Activated T-helper 1 cell treated with Interleukin-2 at 50 U/mL for 16 hours (primary cell): ENCODE measurements at places on chromosomes 4 and X.

DNA sequence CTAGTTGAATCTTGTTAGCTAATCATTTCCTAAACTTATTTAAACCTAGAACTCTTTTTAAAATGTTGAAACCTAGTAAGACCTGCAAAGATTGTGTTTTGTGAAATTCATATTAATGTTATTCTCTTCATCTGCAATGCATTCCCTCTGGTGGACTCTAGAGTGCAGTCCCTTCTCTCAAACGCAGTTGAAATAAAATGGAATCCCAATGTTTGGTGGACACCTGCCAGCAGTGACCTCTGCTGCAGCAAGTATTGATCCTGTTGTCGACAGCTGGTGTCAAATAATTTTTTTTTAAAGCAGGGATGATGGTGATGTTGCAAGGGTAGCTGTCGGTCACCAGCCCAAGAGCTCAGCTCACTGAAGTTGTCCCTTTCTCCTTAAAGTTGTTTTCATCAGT lies 492.0 kb downstream of the ZIC3 start:
- no peak for DNase-seq

DNA sequence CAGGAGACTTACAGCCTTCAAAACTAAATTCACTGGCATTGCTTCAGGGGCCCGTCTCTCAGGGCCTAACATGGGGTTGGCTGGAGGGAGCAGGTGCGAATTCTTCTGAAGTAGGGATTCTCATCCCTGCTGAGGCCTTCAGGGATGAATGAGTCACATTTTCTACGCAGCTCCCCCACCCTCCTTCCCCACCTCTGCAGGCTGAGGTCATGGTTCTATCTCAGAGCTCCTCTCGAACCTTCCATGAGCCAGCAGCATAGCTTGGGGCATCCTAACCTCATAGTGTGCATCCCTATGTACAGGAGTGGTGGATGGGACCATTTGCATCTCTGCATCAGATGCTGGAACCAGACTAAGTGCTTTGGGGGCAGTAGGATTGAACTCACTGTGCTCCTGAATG lies 309.2 kb downstream of the EVC2 start:
- DNase-seq = no peak

DNA sequence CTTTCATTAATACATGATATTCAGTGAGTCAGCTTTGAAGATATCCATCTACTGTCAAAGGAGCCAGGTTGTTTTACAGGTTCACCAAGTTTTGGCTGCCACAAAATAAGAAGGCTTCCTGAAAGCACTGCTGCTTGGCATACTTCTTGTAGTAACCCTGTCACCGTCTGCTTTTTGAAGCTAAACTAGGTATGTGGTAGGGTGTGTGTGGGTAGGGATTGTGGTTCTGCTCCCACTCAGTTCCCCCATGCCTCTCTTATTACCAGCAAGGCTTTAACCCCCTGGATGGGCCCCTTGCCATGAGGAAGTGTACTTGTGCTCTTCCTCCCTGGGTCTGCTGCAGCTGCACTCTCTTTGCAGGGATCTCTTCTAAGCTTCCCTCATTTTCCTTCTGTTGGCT lies 191.2 kb downstream of the BANK1 start:
- no peak for DNase-seq

DNA sequence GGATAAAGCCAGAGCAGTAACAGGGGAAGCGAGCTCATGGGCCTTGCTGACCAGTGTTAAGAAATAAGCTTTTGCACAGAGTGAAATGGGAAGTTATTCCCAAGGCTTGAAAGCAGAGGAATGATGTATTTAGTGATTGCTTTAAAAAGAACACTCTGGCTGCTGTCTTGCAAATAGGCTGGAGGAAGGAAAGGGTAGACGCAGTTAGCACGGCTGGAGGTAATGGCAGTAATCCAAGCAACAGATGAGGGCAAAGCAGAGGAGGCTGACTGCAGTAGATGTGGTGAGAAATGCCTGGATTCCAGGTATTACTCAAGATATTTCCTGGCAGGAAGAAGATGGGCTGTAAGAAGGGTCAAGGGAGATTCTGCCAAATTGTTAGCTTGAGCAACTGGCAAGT lies 1342.3 kb upstream of the AGA start:
- no peak for DNase-seq

DNA sequence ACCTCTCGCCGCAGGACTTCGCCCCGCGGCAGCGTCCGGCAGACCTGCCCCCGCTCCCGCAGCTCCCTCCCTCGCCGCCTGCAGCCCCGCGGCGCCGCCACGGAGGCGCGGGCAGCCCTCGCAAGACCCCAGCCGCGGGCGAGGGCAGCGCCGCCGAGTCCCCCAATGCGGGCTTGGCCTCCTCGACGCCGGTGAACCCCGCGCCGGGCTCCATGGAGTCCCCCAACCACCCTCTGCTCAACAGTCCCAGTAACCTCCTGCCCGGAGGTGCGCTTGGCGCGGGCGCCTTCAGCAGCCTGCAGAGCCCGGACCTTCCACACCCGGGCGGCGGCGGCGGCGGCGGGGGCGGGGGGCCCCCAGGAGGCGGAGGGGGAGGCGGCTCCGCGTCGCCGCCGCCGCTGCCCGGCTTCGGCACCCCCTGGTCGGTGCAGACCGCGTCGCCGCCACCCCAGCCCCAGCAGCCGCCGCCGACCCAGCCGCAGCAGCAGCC lies 1.2 kb downstream of the CPEB2 start:
- peak; percentile 52 for DNase-seq

DNA sequence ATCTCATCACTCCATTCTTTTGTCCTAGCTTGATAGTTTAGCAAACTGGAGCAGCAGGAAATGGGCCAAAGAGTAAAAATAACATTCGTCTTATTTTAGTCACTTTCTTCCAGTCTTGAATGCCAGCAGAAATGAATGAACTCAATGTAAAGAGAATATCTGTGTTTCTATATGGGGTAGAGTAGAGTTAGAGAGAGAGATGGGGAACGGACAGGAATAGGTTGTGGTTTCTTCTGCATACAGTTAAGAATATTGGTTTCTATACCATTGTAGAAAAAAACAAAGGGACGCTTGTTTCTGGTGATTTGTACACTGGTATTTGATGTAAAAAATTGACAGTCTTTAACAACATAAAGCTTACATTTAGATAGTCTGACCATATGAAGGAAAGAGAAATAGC lies 8.9 kb downstream of the GPR174 start:
- no peak for DNase-seq

DNA sequence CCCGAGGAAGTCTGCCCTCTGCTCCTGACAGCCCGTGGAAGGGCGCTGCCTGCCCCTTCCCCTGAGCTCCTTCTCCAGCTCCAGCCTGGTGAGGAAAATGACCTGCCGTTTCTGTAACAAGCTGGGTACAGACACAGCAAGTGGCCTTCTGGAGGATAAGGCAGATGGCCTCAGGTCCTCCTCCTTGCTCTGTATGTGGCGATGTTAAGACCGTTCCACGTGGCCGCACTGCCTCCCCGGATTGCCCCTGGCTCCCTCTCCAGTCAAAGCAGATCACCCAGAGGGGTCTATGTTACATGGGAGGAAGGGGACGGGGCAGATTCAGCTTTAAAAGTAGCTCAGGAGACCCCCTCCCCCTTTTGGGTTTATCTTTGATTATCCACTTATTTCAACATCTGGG lies 80.3 kb upstream of the GATB start:
- no peak for DNase-seq

GRCh38 chr4:88779431-88779830 lies 81.8 kb upstream of the NAP1L5 start:
- no peak for DNase-seq

GRCh38 chr4:36197501-36197900 lies 46.8 kb downstream of the ARAP2 start:
- no peak for DNase-seq

- no peak for DNase-seq
These were observed at the start of gene ADH1C for GRCh38 chr4:99352602-99353537. Gene ADH1C, minus strand, starts transcription at chr4:99352746. Its CDS starts 71 bp downstream, at chr4:99352675.

DNA sequence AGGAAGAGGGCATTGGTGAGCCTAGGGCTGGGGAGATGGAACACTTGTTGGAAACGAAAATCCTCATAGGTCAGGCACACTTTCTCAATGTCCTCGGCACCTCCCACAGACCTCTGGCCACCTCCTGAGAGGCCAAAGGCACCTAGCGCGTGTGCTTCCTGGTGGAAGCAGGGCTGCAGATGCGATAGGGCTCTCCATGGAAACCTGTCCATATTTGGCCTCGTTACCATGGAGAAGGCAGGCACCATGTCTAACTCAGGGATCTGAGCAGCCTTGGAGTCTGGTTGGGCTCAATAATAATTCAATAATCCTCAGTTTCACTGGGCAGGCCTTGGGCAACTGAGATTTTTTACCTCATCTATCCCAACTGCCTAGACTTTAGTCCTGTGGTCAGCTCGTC lies 58.3 kb downstream of the RAI2 start:
- no peak for DNase-seq

GRCh38 chrX:1394731-1395501 lies 3.0 kb upstream of the SLC25A6 start:
- DNase-seq = no peak

GRCh38 chrX:7071390-7071789 lies 76.1 kb upstream of the STS start:
- DNase-seq = no peak

GRCh38 chr4:138961664-138962063 lies 53.9 kb upstream of the NOCT start:
- DNase-seq = no peak

GRCh38 chrX:7390441-7390840 lies 242.5 kb upstream of the PUDP start:
- DNase-seq = no peak

GRCh38 chr4:123359449-123360315 lies 36.9 kb upstream of the SPRY1 start:
- no peak for DNase-seq

- DNase-seq = no peak
These were observed 185.9 kb downstream of the STK32B start for GRCh38 chr4:5237086-5237660.

GRCh38 chr4:101500742-101501141 lies 153.4 kb upstream of the PPP3CA start:
- DNase-seq = no peak

DNA sequence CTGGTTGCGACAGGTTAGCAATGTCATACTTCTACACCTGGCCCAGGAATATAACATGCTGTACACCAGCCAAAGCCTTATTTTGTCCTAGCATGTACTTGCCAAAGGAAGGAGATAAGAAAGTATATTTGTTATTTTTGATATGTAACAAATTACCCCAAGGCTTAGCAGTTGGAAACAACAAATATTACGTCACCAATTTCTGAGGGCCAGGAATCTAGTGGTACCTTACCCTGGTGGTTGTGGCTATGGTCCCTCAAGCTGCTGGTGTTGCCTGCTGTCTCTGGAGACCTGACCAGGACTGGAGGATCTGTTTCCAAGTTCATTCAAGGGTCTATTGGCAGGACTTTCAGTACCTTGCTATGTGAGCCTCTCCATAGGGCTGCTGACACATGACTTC lies 135.5 kb upstream of the BANK1 start:
- DNase-seq = no peak

GRCh38 chrX:129759576-129760061 lies 20.1 kb upstream of the SASH3 start:
- no peak for DNase-seq

DNA sequence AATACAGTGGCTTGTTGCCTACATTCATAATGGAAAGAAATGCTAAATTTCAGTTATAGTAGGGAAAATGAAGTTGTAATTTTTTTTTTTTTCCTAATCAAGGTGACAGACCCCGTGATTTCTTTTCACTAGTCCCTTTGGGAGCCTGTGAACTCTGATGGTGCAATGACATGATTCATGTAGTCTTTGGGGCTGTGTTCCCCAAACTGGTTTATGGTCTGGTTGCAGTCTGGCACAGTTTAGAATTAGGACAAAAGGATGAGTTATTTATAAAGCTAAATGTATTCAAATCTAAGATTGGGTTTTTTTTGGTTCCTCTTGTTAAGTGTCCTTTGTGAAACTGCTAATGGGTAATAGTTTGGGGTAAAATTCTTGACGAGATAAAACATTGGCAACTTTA lies 66.0 kb downstream of the REPS2 start:
- no peak for DNase-seq

DNA sequence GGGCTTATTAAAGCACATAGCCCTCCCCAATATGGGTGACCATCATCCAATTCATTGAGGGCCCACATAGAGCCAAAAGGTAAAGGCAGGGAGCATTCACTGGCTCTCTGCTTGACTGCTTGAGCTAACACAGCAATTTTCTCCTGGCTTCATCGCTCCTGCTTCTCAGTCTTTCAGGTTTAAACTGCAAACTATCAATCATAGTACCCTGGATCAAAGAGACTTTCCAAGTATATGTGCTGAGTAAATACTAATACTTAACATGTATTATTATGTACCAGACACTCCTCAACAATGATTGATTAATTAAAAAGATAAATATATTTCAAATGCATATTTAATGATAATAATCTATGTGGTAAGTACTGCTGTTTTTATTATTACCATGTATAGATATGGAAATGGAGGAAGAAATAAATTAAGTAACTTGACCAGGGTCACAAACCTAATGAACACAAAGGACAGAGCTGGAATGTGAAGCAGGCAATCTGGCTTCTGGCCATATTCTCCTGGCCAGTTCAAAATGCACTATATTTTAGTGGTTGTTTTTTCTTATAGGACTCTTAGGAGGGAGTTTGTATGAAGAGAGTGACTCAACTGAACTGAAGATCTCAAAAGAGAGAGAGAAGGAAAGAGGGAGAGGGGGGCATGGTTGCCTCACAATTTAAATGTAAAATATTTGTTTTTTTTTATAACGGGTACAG lies 1197.3 kb downstream of the TECRL start:
- no peak for DNase-seq

DNA sequence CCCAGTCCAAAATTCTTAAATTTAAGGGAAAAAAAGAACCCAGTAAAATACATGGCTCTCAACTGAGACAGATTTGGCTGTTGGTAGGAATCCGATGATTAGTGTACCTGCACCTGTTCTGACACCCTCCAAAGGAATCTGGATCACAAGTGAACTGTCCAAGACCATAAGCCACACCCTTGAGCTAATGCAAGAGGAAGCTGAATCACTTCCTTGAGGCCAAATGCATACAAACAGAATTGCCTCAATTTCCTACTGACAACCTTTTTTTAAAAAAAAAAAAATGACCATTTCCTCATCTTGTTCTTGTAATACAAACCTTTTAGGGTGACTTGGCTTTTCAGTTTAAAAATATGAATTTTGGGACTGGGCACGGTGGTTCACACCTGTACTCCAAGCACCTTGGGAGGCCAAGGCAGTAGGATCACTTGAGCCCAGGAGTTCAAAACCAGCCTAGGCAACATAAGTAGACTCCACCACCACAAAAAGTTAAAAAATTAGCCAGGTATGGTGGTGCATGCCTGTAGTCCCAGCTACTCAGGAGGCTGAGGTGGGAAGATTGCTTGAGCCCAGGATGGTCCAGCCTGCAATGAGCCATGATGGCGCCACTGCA lies 10.7 kb upstream of the FBXL5 start:
- DNase-seq = no peak

DNA sequence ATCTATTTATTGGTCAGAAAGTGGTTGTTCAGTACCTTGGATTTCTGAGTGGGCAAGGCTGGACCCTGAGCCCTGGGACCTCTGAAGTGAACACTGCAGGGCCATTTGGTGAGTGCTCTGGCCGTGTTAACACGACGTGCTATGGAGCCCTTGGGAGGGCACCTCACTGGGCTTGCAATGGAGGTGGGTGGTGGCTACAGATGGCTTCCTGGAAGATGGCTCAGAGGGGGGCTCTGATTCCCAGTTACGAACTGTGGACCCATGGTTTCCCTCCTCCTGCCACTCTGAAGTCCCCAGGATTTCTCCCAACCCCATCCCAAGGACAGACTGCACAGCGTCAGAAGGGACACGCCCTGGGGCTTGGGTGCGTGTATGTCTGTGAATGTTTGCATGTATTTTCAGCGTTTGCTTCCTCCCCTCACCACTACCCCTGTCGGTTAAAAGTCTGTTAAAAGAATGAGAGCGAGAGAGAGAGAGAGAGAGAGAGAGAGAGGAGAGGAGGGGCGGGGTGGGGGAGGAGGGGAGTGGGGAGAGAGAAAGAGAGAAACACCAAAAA lies 3.7 kb upstream of the RHOH start:
- DNase-seq = no peak
